AG04449 (cell line): ENCODE measurements at places on chromosomes 2 and 18.

DNA sequence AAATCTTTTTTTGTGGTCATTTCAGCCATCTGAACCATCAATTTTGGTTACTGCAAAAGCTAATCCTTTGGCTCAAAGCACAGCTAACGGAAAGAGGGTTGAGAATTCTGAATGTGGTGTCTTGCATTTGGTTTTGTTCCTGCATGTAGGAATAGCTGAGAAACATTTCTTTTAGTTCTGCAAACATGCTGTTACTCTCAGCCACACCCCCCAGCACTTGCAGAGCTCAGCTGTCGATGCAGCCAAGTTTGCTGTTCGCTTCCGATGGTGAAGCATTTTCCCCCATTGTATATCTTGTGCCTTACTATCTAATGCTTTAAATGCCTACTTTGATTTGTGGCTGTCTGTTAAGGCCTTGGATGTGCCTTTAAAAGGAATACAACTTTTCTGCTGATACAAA is 294.9 kb upstream of the FANCL start:
- DNase-seq, result no peak

- no peak for DNase-seq
Measured at GRCh38 chr18:32803568-32803967, 30.7 kb upstream of the KLHL14 start.

GRCh38 chr2:66574701-66575624 is 140.0 kb downstream of the MEIS1 start:
- DNase-seq, result no peak

- no peak for DNase-seq
Measured at GRCh38 chr2:41431756-41432155, 616.1 kb upstream of the PKDCC start.

DNA sequence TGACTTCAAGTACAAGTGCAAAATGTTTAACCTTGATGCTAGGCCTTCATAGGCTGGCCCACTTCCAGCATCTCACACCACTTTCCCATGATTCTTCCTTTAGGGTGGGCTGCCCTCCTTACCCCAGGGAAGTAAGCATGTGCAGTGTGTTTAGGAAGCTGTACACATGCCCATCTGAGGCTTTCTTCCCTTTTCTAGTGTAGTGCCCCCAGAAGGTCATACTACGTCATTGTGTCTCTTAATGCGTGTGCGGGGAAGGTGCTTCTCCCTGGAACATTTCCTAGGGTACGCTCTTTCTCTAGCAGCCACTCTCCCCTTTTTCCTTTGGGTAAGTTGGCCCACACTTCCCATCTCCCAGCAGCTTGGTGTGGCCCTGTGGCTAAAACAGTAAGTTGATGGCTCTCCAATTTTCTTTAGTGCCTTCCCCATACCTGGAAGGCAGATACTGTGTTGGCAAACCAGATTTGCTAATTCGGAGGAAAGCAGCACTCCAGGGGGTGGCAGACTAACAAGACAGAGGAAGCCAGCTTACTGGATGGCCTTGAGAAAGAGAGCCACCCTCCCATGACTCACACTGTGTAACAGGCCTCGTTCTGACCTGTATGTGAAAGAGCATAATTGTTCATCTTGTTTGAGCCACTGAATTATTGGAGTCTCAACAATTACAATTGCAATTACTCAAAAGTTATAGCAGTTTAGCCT is 1.1 kb upstream of the SULT6B1 start:
- DNase-seq, result peak; percentile 75

- no peak for DNase-seq
Measured at GRCh38 chr2:240963065-240963867, 35.2 kb upstream of the SNED1 start.

DNA sequence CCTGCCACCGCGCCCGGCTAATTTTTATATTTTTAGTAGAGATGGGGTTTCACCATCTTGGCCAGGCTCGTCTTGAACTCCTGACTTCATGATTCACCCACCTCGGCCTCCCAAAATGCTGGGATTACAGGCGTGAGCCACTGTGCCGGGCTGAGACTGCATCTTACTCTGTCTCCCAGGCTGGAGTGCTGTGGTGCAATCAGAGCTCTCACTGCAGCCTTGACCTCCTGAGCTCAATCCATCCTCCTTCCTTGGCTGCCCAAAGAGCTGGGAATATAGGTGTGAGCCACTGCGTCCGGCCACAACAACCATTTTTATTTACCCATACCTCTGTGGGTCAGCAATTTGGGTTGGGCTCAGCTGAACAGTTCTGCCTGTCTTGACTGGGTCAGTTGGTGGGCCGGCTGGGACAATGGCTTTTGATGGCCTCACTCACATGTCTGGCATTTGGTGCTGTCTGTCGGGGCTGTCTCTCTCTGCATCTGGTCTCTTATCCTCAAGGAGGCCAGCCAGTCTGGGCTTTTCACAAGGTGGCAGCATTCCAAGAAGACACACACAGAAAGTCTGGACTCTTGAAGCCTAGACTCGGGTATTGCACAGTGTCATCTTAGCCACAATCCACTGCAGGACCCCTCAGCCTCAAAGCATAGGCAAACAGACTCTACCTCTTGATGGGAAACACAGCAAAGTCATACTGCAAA is 116.8 kb upstream of the GATA6 start:
- DNase-seq, result no peak

GRCh38 chr2:41000906-41001305 is 549.0 kb upstream of the SLC8A1 start:
- no peak for DNase-seq

- no peak for DNase-seq
Measured at GRCh38 chr18:31429623-31430022, 17.9 kb upstream of the DSG3 start.

DNA sequence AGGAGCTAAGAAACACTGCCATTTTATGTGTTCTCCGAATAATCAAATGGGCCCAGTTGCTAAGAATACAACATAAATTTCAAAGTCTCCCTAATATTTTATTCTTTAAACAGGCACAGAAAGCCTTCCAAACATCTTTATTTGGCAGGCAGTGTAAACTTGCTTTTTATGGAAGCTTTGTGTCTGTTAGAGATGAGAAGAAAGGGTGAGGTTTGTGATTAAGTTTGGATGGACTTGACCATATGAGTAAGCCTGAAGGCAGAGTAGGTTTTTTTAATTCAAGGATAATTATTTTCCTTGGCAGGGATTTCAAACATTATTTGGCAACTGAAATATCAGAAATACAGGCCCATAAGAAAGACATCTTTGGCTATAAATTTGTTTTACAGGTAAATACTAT is 62.9 kb downstream of the COX7A2L start:
- no peak for DNase-seq

- no peak for DNase-seq
Measured at GRCh38 chr2:42752314-42752713, 11.6 kb downstream of the OXER1 start.

DNA sequence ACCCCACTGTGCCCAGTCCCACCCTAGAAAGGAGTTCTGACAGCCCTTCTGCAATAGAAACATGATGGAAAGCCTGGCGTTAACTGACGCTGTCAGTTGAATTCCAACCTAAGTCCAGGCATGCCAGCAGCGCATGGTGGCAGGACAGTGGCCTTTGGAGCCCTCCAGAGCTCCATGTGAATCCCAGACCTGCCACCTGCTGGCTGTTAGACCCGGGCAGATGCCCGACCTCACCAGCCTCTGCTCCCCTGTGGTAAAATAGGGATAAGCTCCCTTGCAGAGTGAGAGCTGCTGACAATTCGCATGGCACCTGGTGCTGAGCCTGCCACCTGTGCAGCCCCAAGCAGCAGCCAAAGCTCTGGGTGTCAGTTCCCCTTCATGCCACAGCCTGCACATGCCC is 138.6 kb downstream of the LOXHD1 start:
- DNase-seq, result no peak
